ENCODE measurements at places on chromosomes 4 and X. TPM values are rescaled to one million over a fixed set of nuclear protein-coding genes. Genes with fewer than 3 reads are reported as not detected.

The OCRL gene
- total RNA-seq = 34.3 TPM

The MAGEC2 gene
- total RNA-seq = not detected

The CXCL11 gene
- total RNA-seq = not detected

The BRS3 gene
- total RNA-seq = not detected

The DMD gene
- total RNA-seq = 1.7 TPM

The NPY5R gene
- total RNA-seq = not detected

The AWAT2 gene
- total RNA-seq = not detected

The HSFX3 gene
- total RNA-seq = not detected

The MSANTD1 gene
- 2.6 TPM for total RNA-seq

The NAA11 gene
- not detected for total RNA-seq

The KLHL13 gene
- total RNA-seq = 46.9 TPM

The FHL1 gene
- 161 TPM for total RNA-seq

The CHST7 gene
- 1.7 TPM for total RNA-seq

The F8A2 gene
- not detected for total RNA-seq

The RAB33A gene
- total RNA-seq = 13.3 TPM

The HTN1 gene
- not detected for total RNA-seq

The IDUA gene
- total RNA-seq = 20.3 TPM

The SLC2A9 gene
- not detected for total RNA-seq

The LDB2 gene
- total RNA-seq = 3.1 TPM

The ARMCX1 gene
- 50.5 TPM for total RNA-seq

The RIPPLY1 gene
- total RNA-seq = not detected

The RXFP1 gene
- total RNA-seq = not detected

The USP17L26 gene
- total RNA-seq = not detected

The SULT1B1 gene
- total RNA-seq = 0.10 TPM

The PTPN13 gene
- 44.1 TPM for total RNA-seq

The FAAH2 gene
- total RNA-seq = 1.8 TPM

The REPS2 gene
- 3.1 TPM for total RNA-seq

The FHIP1A gene
- 2.4 TPM for total RNA-seq

The UBL4A gene
- total RNA-seq = 28.4 TPM

The GRK4 gene
- 34.5 TPM for total RNA-seq

Measured in glutamatergic neuron (in vitro differentiated cells).